ENCODE measurements at places on chromosomes 6 and 20. TPM values are rescaled to one million over a fixed set of nuclear protein-coding genes. Genes with fewer than 3 reads are reported as not detected.
A peak's percentile ranks its signal among the peaks of the same experiment; 100 is the strongest.

The PRR18 gene
- not detected for total RNA-seq

The TMEM239 gene
- not detected for total RNA-seq

The LY6G5C gene
- not detected for total RNA-seq

The CST2 gene
- total RNA-seq: not detected

The PLCB1 gene
- 14.1 TPM for total RNA-seq

The HEY2 gene
- 5.5 TPM for total RNA-seq

DNA sequence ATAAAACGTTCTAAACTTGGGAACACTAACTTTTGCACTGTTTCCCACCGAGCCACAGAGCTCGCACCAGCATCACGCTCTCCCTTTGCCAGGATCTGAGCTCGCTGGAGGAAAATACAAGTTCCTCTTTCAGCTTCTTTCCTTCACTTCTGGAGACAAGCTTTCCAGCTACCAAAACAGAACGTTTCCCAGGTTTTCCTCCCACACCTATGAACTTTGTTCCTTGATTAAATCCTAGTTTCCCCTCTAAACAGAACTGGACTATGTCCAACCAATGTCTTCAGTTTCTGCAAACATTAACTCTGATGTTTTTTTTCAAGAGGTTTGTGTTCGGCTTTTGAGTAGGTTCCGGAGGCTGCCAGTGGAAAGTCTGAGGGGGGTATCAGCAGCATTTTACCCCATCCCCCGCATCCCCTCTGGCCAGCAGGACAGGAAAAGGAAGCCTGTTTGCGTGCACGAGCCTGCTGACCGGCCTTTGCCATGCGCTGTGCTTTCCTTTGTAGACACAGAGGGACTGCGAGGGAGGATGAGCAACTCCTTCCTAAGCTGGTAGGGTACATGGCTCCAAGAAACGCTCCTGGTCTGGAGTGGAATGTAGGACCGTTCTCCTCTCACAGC is 135.5 kb downstream of the LY86 start:
- no peak overlapping the region for H3K4me3 ChIP-seq
- DNase-seq: peak; percentile 61
- peak overlapping the region; percentile 94 for H3K27ac ChIP-seq
- no peaks in the 10 kb centered on the region for H3K27me3 ChIP-seq
- H3K4me1 ChIP-seq: peaks cover 52% of the 10 kb centered on the region
- no peaks in the 10 kb centered on the region for H3K36me3 ChIP-seq

DNA sequence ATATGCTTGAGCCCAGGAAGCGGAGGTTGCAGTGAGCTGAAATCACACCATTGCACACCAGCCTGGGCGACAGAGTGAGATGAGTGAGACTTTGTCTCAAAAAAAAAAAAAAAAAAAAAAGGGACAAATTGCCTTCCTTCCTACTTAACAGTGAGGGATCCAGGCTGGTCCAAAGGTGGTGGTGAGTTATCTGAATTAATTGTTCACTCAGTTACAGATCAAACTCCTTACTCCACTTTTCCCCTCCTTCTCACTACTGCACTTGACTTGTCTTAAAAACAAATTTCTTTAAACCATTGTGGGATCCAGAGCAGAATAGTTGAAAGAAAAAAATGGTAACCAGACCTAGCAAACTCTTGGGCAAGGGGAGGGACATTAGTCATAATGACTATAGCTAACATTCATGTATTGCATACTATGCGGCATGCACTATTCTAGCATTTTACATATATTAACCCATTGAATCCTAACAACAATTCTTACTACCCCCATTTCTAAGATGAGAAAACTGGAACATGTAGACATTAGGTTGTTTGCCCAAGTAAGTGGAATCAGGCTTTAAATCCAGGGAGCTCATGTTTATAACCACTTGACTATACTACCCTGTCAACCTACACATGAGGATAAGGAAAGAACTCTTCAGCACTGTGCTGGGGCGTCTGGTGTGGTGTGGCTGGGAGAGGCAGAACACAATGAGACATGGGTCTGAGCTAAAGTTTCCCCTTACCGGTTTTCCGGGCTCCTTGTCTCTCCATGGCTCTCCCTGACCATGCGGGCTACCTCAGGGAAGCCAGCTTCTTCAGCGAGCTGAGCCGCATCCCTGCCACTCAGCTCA is 1.5 kb downstream of the GPANK1 start:
- H3K36me3 ChIP-seq: peaks cover 14% of the 10 kb centered on the region
- H3K27ac ChIP-seq: peak overlapping the region; percentile 66
- H3K4me1 ChIP-seq: peaks cover 43% of the 10 kb centered on the region
- no peak overlapping the region for H3K4me3 ChIP-seq
- H3K27me3 ChIP-seq: no peaks in the 10 kb centered on the region

- no peaks in the 10 kb centered on the region for H3K4me1 ChIP-seq
- no peak for DNase-seq
- no peaks in the 10 kb centered on the region for H3K27me3 ChIP-seq
Observed at GRCh38 chr20:13105039-13105438, 96.3 kb downstream of the SPTLC3 start.

DNA sequence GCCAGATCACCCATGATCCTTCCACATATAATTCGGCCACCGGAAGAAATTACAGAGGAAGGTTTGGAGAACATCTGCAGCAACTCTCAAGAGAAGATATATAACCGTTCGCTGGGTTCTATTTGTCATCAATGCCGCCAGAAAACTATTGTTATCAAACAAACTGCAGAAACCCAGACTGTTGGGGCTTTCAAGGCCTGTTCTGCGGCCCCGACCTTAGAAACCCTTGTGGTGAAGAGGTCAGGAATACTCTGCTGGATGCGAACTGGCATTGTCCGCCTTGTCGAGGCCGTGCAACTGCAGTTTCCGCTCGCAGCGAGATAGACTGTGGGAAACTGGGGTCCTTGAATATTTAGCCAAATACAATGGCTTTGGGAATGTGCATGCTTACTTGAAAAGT is 21.3 kb downstream of the PRSS16 start:
- no peak for DNase-seq
- no peak overlapping the region for H3K27ac ChIP-seq
- peaks cover 42% of the 10 kb centered on the region for H3K27me3 ChIP-seq
- H3K36me3 ChIP-seq: no peaks in the 10 kb centered on the region

GRCh38 chr6:14626556-14626955 is 509.0 kb downstream of the CD83 start:
- peaks cover 17% of the 10 kb centered on the region for H3K4me1 ChIP-seq
- no peaks in the 10 kb centered on the region for H3K27me3 ChIP-seq
- no peak overlapping the region for H3K27ac ChIP-seq
- H3K36me3 ChIP-seq: no peaks in the 10 kb centered on the region
- no peak for DNase-seq
- H3K4me3 ChIP-seq: no peak overlapping the region

GRCh38 chr6:15386110-15386755 is 140.4 kb downstream of the JARID2 start:
- H3K27ac ChIP-seq: no peak overlapping the region
- H3K4me1 ChIP-seq: peaks cover 11% of the 10 kb centered on the region
- H3K27me3 ChIP-seq: no peaks in the 10 kb centered on the region

DNA sequence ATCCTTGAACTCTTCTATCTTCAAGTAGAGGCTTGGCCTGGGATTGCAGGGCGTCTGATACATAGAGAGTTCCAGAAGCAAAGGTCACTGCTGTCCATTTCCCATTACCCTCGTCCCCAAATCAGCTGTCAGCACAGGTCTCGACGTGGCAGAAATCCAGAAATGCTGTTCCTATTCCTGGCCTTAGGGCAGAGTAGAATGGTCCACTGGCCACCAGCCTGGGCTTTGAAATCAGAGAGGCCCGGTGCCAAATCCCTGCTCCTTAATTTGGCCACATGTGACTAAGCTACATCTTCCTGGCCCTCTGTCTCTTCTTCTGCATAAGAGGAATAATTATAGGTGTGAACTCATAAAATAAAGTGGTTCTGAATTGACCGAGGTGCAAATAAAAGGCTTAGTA is 40.9 kb upstream of the FAM83D start:
- H3K27ac ChIP-seq: no peak overlapping the region
- H3K4me1 ChIP-seq: no peaks in the 10 kb centered on the region
- no peaks in the 10 kb centered on the region for H3K27me3 ChIP-seq
- H3K4me3 ChIP-seq: no peak overlapping the region
- H3K36me3 ChIP-seq: no peaks in the 10 kb centered on the region
- DNase-seq: no peak

DNA sequence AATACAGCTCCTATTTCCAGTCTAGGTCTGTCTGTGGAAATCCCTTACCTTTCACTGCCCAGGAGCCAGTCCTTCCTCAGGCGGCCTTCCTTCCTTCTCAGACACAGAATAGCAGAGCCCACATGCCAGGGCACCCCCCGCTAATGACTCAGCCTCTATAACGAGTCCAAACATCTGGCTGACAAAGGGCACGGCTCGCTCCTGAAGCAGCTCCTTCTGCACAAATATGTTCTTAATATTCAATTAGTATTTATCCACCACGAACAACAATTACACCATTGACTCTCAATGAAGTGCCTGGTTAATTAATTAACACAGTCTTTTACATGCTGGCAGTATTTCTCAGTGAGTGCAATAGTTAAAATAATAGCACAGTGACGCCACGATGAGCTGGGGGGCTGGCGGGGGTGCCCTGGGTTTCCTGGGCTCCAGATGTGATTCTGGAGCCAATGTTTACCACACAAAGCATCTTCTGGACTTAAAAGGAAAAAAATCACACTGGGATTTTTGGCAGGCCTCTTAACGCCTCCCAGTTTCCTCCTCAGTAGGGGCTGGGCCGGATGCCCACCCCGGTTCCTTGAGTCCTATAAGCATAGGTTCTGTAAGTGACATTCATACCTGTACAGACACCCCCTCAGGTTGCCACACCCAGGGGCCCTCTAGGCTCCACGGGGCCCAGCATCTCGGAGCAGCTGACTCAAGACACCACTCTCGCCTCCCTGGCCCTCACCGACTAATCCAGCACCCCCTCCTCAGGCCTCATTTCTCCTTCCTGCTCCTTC is 158.6 kb upstream of the MLN start:
- H3K4me3 ChIP-seq: no peak overlapping the region
- no peak overlapping the region for H3K27ac ChIP-seq
- no peaks in the 10 kb centered on the region for H3K27me3 ChIP-seq

GRCh38 chr6:22412994-22413393 is 116.2 kb upstream of the PRL start:
- no peaks in the 10 kb centered on the region for H3K4me1 ChIP-seq
- no peaks in the 10 kb centered on the region for H3K27me3 ChIP-seq
- H3K27ac ChIP-seq: no peak overlapping the region
- no peaks in the 10 kb centered on the region for H3K36me3 ChIP-seq
- DNase-seq: no peak

DNA sequence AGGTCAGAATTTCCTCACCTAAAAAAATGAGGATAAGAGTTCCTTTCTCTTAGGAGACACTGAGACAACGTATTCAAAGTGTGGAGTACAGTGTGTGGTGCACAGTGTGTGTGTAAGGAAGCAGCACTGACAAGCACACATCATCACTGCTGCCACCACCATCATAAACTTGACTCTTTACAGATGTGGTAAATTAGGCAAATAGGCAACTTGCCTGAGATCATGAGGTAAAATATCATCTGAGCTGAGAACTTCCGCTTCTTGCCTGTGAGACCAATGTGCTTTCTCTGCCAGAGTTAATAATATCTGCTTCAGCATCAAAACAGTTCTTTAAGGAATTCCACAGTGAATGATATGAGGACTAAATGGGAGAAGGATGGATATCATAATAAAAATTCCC is 52.7 kb downstream of the LYRM4 start:
- no peaks in the 10 kb centered on the region for H3K27me3 ChIP-seq
- H3K4me3 ChIP-seq: no peak overlapping the region
- no peaks in the 10 kb centered on the region for H3K36me3 ChIP-seq
- H3K27ac ChIP-seq: peak overlapping the region; percentile 43

GRCh38 chr6:30130887-30131862 is 4.8 kb upstream of the TRIM40 start:
- peaks cover 13% of the 10 kb centered on the region for H3K4me1 ChIP-seq
- no peaks in the 10 kb centered on the region for H3K27me3 ChIP-seq
- H3K27ac ChIP-seq: no peak overlapping the region
- no peak overlapping the region for H3K4me3 ChIP-seq
- H3K36me3 ChIP-seq: no peaks in the 10 kb centered on the region

DNA sequence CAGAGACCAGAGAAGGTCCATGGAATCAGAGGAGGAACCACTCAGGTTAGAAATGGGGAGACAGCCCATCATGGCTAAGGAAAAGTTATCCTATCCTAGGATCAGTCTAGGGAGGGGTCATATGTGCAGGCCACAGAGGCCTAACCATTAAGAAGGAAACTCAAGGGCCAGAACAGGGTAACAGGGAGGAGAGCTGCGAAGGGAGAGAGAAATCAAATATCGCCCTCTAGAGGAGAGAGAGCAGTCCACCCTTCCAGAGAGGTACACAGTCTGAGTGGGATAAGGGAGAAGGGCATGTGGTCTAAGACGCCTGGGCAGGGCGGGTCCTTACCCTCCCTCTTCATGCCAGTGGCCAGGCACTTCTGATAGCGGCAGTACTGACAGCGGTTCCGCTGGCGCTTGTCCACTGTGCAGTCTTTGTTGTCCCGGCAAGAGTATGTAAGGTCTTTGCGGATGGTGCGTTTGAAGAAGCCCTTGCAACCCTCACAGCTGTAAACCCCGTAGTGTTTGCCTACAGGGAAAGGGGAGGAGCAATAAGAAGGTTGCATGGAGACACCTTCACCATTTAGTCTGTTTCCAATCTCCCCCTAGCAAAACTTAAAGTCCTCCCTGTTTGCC is 2.9 kb downstream of the RXRB start:
- peaks cover 28% of the 10 kb centered on the region for H3K4me1 ChIP-seq
- peak; percentile 62 for DNase-seq
- H3K4me3 ChIP-seq: no peak overlapping the region
- no peak overlapping the region for H3K27ac ChIP-seq

- peaks cover 9% of the 10 kb centered on the region for H3K4me1 ChIP-seq
- no peaks in the 10 kb centered on the region for H3K27me3 ChIP-seq
- no peaks in the 10 kb centered on the region for H3K36me3 ChIP-seq
- DNase-seq: no peak
Observed at GRCh38 chr6:41896281-41896680, 1.1 kb upstream of the USP49 start.

DNA sequence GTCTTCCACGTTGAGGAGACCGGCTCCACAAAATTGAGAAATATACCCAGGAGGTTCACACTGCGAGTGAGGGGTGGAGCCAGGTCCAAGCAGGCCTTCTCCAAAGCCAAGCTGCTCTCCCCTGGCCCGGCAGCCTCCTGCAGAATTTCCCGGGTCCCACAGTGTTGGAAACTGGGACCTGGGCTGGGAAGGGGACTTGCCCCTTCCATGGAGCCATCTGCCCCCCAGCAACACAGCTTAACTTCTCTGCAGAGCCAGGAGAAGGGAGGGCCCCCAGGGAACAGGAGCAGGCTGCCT is 35.4 kb downstream of the MDFI start:
- H3K36me3 ChIP-seq: no peaks in the 10 kb centered on the region
- DNase-seq: no peak
- no peak overlapping the region for H3K4me3 ChIP-seq
- H3K4me1 ChIP-seq: no peaks in the 10 kb centered on the region

DNA sequence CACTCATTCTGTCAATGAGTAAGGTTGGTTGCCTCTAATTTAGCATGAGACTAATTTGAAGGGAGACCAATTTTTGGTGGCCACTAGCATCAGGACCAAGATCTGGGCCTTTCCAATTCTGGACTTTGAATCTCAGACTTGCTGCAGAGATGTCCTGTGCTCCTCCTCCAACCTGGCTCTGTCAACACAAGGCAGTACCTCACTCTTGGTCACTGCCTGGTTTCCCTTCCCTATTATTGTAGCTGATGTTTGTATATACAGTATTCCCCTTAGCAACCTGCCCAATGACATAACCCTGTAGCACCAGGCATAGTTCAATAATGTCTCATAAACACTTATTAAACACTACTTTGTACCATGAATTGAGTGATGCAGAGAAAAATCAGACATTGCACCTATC is 50.4 kb downstream of the UNC5CL start:
- H3K27me3 ChIP-seq: no peaks in the 10 kb centered on the region
- no peak for DNase-seq
- peaks cover 3% of the 10 kb centered on the region for H3K4me1 ChIP-seq
